ENCODE measurements at places on chromosomes 3 and 15. TPM values are rescaled to one million over a fixed set of nuclear protein-coding genes. Genes with fewer than 3 reads are reported as not detected.

CORO2B gene
- 10.5 TPM for total RNA-seq

- DNase-seq = no peak
Measured at GRCh38 chr3:43793648-43794372, 103.1 kb downstream of the ABHD5 start.

- DNase-seq = peak; percentile 27
Measured at GRCh38 chr3:4979428-4980228, at the start of gene BHLHE40. Gene BHLHE40, plus strand, starts transcription at chr3:4979437. Its CDS starts 282 bp downstream, at chr3:4979719.

DNA sequence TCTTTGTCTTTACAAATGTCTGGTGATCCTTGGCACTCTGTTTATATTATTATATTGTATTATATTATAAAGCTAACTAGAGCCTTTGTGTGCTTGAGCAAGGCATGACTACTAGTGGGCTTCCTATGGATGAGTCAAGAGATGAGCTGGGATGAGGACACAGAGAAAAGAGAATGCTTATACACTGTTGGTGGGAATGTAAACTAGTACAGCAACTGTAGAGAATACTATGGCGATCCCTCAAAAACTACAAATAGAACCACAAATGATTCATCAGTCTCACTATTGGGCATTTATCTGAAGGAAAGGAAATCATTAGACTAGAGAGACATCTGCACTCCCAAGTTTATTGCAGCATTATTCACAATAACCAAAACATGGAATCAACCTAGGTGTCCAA, 40.8 kb upstream of the MED12L start:
- DNase-seq = no peak

- DNase-seq = no peak
Measured at GRCh38 chr3:185979721-185980121, 41.9 kb upstream of the TRA2B start.

DNA sequence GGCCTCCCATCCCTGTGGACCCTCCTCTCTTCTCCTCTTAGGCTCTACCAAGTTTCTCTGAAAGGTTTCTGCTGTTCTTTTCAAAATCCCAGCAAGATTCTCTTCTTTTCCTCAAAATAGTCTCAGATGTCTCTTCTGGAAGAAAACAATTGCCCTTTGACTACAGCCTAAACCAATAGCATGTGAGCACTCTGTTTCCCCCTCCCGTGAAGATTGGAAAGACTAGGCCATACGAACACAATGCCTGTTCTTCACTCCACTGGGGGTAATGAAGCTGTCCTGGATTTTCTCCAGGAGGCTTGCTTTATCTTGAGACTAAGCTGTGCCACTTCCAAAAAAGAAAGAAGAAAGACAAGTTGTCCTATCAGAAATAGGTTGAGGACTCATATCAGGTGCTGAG, 178.7 kb upstream of the MCTP2 start:
- DNase-seq = no peak

- DNase-seq = peak; percentile 35
Measured at GRCh38 chr3:191982481-191982880, 521.5 kb downstream of the PYDC2 start.

DNA sequence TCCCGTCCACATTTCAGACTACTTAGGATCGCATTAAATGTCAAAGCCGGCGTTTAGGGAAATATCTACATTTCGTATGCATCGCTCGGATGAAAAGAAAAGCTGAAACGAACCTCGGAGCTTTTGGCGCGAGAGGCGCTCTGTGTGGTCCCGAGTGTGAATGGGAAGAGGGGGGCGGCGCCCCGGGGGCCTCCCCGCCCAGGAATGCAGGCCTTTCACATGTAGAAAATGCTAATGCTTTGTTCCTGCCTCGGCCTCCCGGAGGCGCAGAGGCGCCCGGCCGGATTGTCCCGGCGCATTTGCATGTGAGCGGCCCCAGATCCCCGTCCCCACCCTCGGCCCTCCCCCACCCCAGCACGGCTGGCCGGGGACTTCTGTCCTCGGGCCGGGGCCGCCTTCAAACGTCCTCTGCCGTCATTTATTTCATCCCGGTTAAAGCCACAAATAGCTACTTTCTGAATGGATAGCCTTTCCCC, 37.0 kb upstream of the TRIM71 start:
- peak; percentile 39 for DNase-seq

IL5RA gene
- not detected for total RNA-seq

GRCh38 chr3:172700936-172701455, 9.9 kb downstream of the NCEH1 start:
- DNase-seq = no peak

SI gene
- total RNA-seq = not detected

- DNase-seq = no peak
Measured at GRCh38 chr3:125382298-125382697, 7.2 kb upstream of the ZNF148 start.

CHMP2B gene
- total RNA-seq = 25.6 TPM

- DNase-seq = no peak
Measured at GRCh38 chr3:170078620-170079281, 41.0 kb downstream of the GPR160 start.

- DNase-seq = peak; percentile 89
Measured at GRCh38 chr3:12227833-12228232, 61.0 kb upstream of the PPARG start.

C3orf80 gene
- 0.25 TPM for total RNA-seq

DNA sequence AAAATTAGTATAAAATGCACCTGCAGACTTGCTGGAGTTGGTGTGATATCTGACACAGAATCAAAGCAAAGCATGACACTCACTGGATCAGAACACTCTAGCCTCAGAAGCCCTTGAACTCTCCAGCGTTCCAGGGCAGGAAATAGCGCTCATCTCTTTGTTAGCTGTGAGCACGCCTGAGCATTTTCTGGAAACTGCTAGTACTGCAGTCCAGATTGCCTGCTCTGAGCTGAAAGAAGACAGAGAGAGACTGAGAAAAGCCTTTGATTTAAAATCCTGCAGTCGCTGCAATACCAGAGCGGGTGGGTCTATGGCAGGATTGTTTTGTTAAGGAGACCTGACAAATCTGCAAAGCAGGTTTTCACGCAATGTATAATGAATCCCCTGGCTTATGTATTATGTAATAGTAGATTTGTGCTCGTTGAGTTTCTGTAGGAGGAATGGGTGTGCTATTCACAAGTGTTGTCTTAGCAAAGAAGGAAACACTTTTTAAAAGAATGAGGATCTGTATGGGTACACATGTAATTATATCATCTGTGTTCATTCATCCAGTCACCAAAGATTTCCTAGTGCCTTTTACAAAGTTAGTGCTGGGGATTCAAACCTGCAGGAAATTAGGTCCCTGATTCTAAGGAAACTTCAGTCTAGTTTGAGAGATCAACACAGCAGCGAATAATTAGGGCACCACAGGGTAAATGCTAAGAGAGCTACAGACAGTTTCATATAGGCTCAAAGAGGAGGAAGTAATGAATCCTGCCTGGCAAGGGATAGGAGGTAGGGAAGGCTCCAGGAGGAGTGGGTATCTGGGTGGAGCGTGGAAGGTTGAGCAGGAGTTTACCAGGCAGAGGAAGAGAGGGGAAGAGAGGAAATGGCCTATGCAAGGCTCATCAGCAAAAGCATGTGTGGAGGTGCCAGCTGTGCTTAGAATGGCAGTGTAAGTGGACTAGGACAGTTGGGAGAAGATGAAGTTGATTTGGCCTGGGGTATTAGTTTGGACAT, 26.1 kb upstream of the MGLL start:
- DNase-seq = no peak

DNA sequence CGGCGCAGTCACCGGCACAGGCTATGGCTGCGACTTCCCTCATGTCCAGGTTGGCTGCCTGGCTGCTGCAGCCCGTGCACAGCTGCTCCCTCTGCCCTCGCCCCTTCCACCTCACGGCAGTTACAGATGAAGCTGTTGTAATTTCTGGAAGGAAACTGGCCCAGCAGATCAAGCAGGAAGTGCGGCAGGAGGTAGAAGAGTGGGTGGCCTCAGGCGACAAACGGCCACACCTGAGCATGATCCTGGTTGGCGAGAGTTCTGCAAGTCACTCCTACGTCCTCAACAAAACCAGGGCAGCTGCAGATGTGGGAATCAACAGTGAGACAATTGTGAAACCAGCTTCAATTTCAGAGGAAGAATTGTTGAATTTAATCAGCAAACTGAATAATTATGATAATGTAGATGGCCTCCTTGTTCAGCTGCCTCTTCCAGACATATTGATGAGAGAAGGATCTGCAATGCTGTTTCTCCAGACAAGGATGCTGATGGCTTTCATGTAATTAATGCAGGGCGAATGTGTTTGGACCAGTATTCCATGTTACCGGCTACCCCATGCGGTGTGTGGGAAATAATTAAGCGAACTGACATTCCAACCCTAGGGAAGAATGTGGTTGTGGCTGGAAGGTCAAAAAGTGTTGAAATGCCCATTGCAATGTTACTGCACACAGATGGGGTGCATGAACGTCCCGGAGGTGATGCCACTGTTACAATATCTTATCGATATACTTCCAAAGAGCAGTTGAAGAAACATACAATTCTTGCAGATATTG, 13.2 kb upstream of the GNB4 start:
- DNase-seq = no peak

GHRL gene
- total RNA-seq = not detected
